ENCODE measurements at places on chromosomes 2 and 18.

- no peak for DNase-seq
These were observed 45.1 kb downstream of the DPYSL5 start for GRCh38 chr2:26892922-26893524.

DNA sequence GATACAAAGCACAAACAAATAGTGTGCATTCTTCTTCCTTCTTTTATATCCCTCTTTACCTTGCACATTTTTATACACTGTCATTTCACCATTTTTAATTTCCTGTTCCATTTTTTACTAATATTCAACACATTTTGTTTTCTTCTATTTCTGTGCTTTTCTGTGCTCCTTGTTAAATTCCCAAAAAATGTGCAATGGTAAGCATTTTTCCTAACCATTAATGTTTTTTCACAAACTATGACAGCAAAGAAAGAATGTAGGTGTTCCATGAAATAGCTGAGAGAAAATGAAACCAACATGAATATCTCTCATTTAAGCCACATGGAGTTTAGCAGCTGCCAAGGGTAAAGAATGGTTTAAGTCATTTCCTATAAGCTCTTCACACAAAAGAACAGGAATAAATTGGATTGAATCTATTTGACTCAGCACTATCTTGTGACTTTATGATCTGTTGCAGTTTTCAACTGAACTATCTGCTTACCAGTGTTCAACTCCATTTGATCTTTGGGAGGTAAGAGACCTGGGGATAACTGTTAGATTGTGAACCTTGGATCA is 145.7 kb upstream of the CDH19 start:
- no peak for DNase-seq

DNA sequence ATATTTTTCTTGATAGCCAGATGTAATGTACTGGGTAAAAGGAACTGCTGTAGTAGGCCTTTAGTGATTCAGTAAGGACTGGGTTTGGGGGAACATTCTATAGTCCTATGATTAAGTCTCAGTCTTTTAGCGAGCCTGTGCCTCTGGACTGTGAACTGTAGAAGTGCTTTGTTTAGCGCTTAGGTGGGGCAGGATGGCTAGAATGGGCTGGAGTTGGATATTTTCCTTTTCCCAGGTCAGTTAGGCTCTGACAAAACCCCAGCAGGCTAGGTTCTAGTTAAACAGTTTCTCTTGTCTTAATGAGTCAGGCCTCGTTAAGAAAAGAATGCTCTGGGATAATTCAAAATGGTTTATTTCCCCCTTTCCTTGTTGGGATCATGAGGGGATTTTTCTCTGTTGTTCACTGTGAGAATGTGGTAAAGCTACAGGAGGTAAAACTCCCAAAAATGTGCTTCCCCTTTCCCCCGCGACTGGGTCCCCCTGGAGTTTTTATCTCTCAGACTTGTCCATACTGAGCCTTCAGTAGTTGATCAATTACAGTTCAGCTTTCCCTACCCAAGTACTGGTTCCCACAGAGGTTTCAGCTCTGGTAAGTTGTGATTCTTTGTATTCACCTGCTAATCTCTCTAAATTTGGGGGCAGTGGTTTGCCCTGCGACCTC is 31.5 kb downstream of the EHBP1 start:
- no peak for DNase-seq

DNA sequence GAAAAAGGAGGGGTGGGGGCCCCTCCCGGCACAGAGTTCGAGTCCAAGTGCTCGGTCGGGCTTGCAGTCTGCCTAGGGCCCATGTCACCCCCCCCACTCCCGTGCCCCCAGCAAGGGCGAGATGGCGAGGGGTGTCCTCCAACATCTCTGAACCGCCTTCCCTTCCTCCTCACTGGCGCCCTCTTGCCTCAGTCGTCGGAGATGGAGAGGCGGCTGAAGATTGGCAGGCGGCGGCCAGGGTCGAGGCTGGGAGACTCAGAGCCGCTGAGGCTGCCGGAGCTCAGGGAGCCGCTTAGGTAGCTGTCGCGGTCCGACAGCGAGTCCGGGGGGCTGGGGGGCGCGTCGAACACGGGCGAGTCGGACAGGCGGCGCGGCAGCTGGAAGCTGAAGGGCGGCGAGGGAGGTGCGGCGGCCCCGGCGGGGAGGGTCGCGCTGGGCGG is 2.3 kb downstream of the ZFP36L2 start:
- DNase-seq, result no peak

DNA sequence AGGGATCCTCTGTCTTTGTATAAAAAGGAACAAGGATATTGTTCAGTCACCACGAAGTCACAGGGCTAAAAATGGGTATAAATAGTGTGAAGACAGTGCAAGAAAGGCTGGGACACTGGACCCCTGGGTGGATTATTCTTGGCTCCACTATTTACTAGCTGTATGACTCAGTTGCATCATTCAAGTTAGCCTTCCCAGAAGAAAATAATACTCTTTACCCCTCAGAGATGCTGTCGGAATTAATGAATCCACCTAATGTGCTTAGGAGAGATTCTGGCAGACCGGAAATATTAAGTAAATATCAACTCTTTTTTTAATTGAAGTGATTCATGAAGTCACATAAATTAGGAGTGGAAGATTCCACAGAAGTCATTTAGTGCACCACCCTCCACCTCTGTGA is 98.9 kb downstream of the SPHKAP start:
- no peak for DNase-seq

GRCh38 chr2:96498021-96498431 is 7.1 kb downstream of the NEURL3 start:
- no peak for DNase-seq

DNA sequence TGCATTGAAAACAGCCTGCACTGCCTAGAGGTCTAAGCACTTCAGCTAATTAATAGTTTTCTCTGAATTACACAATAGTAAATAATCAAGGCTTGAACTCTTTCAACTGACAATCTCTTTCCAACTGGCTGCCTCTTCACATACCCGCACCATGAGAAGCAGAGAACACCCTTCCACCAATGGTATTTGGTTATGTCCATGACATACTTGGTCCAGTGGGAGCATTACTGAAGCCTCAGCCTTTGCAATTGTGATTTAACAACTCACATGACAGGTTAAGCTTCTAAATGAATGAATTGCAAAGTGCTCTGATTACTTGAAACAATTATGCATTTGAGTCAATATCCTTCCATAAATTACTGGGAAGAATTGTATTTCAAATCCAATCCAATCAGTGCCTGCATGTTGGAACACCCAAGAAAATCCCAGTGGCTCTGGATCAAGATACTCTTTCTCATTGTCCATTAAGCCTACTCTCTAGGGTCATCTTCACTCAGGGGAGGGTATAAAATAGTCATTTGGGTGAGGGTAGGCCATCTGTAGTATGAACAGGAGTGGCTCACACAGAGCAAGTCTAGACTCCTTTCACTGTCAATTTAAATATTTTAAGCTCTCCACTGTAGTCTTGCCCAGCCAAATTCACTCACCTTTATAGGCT is 101.1 kb downstream of the HS1BP3 start:
- DNase-seq, result no peak

GRCh38 chr2:178229927-178230326 is 35.6 kb downstream of the OSBPL6 start:
- DNase-seq, result no peak

- DNase-seq, result no peak
These were observed 3.3 kb downstream of the PMAIP1 start for GRCh38 chr18:59902993-59903610.

DNA sequence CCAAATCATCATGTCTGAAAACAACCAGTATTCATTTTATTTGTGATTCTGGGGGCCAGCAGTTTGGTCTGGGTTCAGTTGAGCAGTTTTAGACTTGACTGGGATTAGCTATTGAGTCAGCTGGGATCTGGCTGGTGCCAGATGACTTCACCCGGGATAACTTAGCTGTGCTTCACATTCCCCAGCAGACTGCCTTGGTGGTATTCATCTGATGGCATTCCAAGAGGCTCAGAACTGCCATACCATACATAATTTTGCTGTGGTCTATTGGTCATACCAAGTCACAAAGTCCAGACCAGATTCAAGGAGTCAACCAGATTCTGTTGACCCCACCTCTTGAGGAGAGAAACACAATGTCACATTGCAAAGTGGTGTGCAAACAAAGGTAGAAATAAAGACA is 7.8 kb upstream of the FSHR start:
- DNase-seq, result no peak

- DNase-seq, result no peak
These were observed 42.5 kb upstream of the PID1 start for GRCh38 chr2:229313591-229313990.

- DNase-seq, result peak; percentile 19
These were observed 5.3 kb downstream of the KLF11 start for GRCh38 chr2:10048501-10049171.

DNA sequence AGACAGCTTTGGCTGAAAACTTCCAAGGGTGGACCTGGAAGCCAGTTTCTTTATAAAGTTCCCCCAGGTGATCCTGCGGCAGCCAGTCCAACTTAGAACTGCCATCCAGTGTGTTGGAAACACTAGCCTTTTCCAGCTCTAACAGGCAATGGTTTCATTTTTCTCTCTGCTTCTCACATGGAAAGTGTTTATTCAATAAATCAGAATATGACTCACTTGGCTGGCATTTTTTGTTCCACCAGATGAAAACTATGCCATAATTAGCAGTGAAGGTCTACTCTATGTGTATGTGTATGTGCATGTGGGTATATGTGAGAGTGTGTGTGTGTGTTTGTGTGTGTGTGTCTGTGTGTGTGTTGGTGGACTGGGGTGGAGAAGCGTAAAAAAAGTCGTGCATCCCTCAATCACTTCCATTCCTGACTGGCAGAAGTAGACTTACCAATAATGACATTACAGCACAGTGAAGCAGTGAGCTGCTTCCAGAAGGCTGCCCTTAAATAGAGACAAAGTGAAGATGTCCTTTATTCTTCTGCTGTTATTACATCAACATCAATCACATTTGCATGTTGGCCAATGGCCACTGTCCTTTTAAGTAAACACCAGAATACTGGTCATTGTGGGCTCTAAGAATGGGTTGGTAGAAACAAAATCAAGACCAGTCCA is 90.9 kb upstream of the SETBP1 start:
- no peak for DNase-seq

DNA sequence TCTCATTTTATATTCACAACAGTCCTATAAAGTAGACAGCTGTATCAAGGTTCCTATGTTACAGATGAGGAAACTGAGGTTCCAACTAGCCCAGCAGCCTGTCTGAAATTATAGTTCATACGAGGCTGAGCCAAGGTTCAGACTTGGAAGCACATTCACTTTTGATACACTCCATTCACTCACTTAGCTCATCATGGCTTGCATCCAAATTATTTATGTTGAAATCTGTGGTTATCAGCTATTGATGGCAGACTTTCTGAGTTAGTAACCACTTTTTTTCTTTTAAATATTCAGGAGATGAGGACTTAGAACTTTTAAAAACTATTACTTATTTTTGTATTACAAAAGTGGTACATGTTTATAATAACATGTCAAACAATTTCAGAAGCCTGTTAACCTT is 188.2 kb downstream of the MTX2 start:
- no peak for DNase-seq

GRCh38 chr2:228866044-228866443 is 405.0 kb downstream of the PID1 start:
- no peak for DNase-seq

DNA sequence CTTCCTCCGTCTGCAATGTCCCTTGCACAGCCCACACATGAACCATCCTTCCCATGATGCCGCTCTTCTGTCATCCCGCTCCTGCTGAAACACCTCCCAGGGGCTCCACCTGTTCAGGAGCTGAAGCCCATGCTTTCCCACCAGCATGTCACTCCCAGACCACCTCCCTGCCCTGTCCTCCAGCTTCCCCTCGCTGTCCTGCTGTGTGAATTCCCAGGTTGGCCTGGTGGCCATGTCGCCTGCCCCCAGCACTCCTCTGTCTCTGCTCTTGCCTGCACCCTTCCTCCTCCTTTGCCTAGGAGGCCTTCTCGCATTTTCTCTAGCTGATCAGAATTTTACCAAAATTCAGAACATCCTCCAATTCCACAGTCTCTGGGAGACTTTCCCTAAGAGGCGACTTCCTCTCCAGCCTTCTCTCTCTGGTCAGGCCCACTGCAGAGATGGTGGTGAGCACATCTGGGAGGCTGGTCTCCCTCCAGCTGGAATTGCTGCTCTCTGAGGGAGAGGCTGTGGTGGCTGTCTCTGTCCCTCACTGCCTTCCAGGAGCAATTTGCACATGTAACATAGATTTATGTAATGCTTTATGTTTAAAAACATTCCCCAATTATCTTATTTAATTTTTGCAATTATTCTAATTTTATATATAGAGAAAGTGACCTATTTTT is 8.9 kb upstream of the IL1RL2 start:
- DNase-seq, result no peak

GRCh38 chr2:152858594-152859265 is 140.3 kb downstream of the ARL6IP6 start:
- DNase-seq, result no peak

DNA sequence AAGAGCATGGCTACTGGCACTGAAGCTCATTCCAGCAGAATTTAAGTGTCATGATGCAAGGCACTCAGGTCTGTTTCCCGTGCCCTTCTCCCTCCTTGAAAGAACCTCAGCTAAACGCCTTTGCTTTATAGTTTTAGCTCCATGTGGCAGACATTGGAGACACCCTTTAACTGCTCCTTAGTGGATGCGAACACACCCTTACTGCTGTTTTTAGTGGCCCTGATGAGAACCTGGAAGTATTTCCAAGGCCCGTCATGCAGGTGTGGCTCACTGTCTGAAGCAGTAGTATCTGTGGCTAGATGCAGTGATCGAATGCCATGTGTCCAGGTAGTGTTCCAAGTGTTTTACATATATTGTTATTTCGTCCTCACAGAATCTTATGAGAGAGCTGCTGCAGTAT is 28.3 kb downstream of the KIF5C start:
- no peak for DNase-seq
